ENCODE measurements at places on chromosomes 12 and 14.

- no peak for DNase-seq
Observed at GRCh38 chr12:50566066-50566465, 61.3 kb downstream of the DIP2B start.

GRCh38 chr12:63196168-63196567 is 45.2 kb upstream of the AVPR1A start:
- DNase-seq: no peak

GRCh38 chr12:53219956-53220693 is 11.9 kb downstream of the RARG start:
- peak; percentile 83 for DNase-seq

- no peak for DNase-seq
Observed at GRCh38 chr12:79662046-79662811, 28.5 kb downstream of the PAWR start.

DNA sequence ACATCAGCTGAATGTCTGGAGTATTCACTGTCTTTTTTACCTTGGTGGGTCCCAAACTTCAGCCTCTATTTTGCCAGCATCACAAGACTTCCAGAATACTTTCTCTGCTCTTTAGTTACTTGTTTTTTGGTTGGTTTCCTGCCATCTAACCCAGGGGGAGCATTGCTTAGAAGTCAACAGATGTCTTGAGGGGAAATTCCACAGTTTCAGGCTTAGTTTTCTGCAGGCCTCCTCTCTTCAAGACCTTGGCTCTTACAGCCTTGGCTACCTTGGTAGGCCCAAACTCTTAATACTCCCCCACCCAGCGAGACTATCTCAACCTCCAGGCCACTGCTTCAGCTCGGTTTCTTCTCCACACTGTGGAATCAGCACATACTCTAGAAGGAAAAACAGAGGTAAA is 41.7 kb downstream of the NEDD1 start:
- DNase-seq: no peak

- no peak for DNase-seq
Observed at GRCh38 chr12:57270966-57271470, 20.0 kb upstream of the STAC3 start.

DNA sequence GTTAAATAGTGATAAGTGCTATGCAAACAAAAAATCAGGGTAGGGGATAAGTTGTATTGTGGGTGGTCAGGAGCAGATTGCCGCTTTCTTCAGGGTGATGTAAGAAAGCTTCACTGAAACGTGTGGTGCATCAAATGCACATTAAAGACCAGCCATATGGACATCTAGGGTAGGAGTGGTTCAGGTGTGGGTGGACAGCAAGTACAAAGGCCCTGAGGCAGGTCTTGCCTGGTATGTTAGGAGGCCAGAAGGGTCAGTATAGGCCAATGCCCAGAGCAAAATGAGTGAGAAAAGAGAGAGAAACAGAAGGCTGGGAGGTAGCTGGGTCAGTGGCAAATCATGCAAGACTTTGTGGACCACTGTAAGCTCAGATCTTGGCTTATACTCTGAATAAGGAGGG is 25.6 kb upstream of the CISTR start:
- DNase-seq: no peak

GRCh38 chr12:52896190-52897100 is 8.4 kb downstream of the KRT8 start:
- no peak for DNase-seq

DNA sequence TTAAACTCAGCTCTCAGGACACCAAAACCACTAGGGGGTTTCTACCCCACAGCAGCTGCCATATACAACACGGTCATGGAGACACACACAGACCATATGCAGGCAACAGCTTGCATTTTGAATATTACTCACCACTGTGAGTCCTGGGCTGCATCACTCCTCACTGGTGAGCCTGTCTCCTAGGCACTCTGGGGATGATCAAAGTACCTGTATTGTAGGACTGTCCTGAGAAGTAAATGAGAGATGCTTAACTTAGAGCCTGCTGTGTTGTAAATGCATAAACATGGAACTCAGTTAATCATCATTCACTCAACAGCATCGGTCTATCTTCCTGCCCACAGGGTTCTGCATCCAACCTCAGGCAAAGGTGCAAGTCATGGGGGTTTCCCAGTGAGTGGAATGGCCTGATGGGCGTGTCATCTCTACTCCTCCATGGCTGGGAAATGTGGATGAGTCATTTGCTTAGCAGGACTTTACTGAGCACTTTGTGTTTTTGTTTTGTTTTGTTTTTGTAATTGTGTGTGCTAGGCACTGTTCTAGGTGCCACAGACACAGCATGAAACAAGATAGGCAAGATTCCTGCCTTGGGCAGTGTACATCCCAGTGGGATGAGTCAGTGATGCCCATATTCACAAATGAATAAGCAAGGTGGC is 1141.2 kb upstream of the TMEM132C start:
- DNase-seq: no peak

DNA sequence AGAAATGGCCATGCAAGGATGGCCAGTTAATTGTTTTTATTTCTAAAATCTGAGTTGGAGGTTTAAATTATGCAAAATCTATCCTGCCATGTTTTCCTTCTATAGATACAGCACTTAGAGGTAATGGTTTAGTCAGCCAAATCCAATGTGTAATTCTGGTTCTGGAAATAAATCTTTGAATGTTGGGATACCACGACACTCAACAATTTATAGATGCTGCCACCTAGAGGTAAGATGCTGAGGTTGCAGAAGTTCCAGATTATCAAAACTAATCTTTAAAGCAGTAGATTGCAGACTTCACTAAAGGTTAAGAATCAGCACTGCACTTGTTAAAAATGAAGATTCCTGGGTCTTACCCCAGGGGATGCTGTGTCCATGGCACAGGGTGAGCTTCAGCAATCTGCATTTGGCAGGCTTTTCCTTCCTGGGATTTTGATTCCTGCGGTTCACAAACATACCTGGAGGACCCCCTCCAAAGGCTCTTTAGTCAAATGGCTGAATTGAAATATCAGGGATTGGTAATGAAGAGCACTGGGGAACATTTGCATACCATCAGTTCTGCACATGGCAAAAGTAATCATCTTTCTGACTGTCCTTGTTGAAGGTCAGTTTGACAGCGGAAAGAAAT is 53.4 kb upstream of the ANO4 start:
- DNase-seq: no peak

- no peak for DNase-seq
Observed at GRCh38 chr12:108350511-108350910, 11.4 kb upstream of the CMKLR1 start.

DNA sequence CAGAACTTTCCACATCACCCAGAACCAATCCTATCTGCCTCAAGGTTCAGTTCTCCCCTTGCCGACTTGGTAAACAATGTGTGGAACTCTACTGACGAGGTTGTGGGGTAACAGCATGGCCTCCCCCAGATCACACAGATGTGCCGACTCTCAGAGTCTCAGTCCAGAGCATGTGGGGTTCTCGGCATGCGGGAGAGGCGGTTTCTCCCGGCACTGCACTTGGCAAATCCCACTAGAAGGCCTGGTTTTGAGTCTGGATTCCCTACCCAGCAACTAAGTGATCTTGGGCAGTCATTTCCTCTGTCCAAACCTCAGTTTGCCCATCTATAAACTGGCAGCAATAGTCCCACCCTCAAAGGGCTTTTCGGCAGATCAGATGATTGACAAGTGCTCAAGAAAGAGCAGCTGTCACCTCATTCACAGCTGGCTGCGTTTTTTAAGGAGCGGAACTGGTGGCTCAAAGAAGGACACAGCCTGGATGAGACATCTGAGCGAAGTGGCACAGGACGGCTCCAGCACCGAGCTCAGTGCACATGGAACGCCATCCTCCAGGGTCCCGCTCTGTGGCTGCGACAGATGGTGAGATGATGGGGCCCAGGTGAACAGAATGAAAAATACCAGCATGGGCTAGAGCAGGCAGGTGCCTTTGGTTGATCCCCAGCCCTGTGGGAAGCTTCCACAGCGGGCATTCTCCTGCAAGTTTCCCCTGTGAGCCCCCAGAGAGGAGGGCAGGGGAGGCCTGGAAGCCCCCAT is 7.3 kb downstream of the TESC start:
- DNase-seq: no peak

GRCh38 chr14:35369701-35370191 is 34.8 kb downstream of the NFKBIA start:
- no peak for DNase-seq

DNA sequence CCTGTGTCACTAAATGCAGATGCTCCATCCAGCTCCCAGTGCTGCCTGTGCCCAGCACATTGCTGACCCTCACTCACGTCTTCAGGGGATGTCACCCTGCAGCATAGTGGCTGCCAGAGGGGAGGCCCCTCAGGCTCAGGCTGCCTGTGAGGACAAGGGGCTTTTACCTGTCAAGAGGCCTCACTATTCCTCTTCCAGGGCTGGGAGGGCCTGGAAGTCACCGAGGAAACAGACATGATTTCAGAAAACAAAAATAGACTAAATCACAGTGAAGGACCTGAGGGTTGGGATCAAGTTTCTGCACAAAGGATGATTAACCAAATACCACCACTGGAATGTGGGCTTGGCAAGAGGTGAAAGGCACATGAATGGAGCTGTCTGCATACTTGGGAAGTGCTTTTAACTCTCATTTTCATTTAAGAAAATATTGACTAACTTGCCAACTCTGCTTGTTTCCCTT is 1202.3 kb downstream of the BCL11B start:
- DNase-seq: no peak

DNA sequence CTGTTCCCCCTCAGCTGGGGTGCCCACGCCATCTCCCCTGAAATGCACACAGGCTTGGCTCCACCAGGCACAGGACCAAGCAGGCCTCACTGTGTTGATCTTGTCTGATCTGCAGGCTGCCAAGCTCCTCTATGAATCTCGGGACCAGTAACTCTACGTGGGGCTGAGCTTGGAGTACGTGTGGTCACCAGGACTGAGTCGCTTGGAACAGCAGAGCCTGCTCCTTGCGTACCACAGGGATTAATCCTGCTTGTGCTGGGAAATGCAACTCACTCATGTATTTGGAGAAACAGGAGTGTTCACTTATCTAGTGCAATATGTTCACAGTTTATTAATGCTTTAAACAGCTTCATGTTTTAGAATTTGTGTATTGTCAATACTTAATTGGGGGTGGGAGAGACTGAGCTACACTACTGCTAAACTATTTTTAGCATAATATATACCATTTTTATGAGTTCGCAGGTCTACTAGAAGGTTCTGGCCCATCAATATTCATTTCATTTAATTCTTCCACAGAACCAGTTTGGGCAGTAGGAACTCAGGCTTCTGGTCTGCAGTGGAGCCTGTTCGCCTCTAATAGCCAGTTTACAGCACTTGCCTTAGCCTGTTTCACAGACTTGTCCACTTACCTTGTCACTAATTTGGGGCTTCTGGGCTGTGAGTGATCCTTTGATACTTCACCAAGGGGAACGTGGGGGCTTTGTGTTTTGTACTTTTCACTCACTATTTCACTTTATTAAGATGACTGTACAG is 17.4 kb downstream of the ZFYVE21 start:
- DNase-seq: no peak
